Nephron progenitor cell (in vitro differentiated cells): ENCODE measurements at places on chromosomes 12 and 14.

GRCh38 chr12:53381731-53382630 is 2.0 kb downstream of the SP1 start:
- DNase-seq = peak; percentile 29

DNA sequence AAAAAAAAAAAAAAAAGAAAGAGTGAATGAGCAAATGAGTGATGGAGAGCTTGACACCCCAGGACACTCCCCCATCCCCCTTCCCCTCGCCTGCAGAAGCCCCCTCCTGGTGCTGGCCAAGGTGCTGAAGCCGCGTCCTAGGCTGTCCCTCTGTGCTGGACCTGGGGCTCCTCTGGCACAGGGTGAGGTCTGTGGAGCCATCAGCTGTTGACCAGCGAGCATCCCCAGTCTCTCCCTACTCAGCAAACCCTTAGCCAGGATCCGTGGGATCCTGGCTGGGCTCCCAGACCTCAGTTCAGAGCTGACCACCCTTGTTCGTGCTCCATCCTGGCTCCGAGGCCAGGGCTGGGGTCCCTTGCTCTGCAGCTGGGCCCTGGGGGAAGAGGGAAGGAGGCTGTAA is 5.4 kb upstream of the KIF26A start:
- peak; percentile 85 for DNase-seq

DNA sequence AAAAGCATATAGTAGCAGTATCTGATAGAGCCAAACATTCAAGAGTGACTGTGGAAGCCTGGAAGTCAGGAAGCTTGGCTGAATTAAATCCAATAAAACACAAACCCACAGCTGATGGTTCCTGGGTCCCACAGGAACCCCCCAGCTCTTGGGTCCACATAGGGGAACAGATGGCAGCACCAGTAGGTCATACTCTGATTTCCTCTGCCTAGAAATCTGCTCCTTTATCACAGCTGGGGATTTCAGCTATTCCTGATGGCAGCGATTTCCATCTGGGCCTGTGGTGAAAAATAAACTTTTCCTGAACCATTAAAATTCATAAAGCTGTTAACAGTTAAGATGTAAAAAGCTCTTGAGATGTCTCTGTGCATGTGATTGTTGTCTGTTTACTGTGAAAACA is 202.0 kb upstream of the FRMD6 start:
- DNase-seq = no peak

DNA sequence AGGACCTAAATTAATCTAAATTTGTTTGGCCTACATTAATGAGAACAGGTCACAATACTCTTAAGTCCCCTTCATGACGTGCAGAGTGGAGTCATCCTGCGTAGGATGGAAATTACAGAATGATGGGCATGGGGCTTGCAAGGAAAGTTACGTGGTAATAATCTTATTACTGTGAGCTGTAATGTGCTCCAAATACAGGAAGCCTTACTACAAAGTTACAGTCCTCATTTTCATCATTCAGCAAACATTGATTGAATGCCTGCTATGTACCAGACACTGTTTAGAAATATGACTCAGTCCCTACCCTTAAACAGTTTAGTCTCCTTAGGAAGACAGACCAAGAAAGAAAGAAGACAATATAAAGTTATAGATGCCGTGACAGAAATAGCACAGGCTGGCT is 9.4 kb downstream of the HIGD1C start:
- DNase-seq = no peak

- DNase-seq = peak; percentile 80
Observed at GRCh38 chr12:124509676-124510300, 57.6 kb downstream of the NCOR2 start.

DNA sequence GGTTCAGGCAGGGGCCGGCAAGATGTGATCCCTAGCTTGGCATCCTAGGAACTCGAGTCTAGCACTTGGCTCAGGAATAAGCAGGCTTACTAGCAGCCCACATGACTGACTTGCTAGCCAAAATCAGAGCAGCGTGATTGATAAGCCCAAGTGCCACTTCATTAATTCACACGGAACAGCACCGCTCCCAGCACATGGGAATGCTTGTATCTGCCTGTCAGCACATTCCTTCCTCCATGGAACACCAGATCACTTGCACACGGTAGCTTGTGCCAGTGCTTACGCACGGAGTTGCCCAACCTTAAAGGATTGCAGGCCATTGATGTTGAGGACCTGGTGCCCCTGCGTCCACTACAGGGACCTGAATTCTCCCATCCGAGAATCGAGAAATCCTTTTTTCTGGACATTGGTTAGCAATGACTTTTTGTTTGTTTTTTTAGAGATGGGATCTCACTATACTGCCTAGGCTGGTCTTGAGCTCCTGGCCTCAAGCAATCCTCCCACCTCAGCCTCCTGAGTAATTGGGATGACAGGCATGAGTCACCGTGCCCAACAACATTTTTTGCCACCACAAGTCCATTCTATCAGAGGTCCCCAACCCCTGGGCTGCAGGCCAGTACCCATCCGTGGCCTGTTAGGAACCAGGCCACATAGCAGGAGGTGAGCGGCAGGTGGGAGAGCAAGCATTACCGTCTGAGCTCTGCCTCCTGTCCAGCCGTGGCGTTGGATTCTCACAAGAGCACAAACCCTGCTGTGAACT is 30.6 kb upstream of the TSPAN9 start:
- DNase-seq = no peak

DNA sequence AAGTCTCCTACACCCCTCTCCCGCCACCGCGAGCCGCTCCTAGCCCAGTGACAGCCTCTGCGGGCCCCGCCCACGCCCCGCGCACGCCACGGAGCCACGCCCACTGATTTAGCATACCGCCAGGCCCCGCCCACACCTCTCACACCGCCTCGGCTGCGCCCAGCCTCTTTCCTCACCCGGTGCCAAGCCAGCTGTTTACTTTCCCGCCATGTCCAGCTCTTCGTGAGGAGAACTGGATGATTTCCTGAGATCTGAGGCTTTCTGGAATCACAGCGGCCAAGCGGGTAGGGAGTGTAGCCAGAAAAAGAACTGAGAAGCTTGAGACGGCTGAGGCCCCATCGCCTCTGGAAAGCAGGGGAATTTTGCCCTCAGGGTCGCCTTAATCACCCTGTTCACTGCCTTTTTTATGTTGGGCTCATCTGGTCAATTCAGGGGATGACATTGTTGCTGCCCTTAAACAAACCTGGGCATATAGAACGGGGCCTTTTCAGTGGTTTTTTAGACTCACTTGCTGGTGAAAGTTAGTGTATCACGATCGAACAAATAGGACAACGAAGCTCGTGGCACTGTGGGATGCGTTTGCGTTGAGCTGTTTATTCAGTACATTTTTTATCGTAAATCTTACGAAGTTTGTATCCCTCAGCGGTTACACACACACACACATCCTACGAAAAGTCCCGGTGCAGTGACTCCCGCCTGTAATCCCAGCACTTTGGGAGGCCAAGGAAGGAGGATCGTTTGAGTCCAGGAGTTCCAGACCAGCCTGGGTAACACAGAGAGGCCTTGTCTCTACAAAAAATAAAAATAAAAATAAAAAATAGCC is at the start of gene RNF212B:
Gene RNF212B, plus strand, starts transcription at position 165 of the 823 bp plus-strand sequence. CDS start 2,410 bp downstream, outside the sequence.
- peak; percentile 96 for DNase-seq

- DNase-seq = no peak
Observed at GRCh38 chr12:111311011-111311410, 57.9 kb downstream of the PHETA1 start.

GRCh38 chr12:47987411-47988072 is 16.7 kb downstream of the COL2A1 start:
- no peak for DNase-seq

DNA sequence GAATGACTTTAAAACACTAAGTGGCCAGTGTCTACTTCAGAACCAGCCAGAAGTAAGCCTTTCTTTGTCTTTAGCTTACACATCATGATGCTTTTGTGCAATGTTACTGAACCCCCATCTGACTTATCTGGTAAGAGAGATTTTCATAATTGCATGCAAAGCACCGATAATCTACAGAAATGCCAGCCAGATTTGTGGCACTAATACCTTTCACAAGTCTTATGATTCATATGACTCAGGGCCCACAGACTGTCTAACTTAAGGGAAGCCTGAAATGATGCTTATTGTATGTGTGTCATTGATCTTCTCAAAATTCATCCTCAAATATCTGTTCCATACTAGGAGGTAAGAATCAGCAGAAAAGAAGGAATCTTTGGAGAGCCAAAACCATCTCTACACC is 18.0 kb downstream of the IGF1 start:
- DNase-seq = no peak
